Fibroblast of skin of left biceps (primary cell): ENCODE measurements at places on chromosomes 4 and X.

DNA sequence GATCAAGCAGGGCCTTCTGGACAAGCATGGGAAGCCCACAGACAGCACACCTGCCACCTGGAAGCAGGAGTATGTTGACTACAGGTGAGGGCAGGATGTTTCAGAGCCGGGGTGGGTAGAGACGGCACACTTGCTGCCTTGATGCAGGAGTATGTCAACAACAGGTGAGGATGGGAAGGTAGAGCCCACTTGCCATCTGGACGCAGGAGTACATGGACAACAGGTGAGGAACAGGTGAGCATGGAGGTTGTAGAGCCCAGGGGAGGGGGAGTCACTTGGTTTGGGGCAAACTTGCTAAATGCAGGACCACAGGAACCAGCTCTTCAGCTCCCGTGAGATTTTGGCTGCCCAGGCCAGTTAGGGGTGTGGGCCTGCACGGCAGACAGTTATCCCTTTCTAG lies 12.0 kb downstream of the DKC1 start:
- DNase-seq = no peak

DNA sequence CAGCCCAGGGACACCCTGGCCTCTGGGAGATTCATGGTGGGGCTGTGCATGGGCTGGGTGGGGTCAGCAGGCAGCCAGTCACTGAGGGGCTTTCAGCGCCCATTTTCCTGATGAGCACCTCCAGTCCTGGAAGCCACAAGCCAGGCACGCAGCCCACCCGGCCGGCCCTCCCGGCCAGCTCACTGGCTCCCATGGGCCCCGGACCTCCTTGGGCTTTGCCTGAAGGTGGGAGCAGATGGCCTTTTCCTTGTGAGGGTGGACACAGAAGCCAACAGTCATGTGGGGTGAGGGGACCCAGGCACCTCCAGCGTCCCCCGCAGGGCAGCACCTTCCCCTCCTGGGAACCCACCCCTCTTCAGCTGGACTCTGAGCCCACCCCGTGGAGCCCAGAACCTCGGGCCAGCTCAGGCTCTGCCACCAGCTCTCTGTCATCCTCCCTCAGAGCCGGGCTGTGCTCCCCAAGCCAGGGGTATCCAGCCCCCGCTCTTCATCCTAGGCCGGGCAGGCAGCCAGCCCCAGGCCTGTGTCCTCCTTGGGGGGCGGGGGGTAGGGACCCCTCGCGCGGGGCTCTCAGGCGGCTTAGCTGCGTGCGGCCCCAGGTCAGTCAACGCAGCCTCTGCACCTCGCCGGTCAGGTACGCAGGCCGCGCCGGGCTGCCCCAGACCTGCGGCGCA lies 798 bp upstream of the FGFR3 start:
- DNase-seq = no peak

DNA sequence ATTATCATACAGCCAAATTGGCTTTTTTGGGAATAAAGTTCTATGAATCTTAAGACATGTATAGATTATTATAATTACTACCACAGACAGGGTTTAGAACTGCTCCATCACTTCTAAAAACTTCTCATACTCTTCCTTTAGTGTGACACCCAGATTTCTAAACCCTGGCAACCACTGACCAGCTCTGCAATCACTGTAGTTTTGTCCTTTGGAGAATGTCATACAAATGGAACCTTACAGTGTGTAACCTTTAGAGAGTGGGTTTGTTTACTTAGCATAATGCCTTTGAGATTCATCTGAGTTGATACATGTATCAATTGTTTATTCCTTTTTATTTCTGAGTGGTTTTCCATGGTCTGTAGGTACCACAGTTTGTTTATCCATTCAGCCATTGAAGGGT lies 95.0 kb downstream of the TMEM164 start:
- no peak for DNase-seq

DNA sequence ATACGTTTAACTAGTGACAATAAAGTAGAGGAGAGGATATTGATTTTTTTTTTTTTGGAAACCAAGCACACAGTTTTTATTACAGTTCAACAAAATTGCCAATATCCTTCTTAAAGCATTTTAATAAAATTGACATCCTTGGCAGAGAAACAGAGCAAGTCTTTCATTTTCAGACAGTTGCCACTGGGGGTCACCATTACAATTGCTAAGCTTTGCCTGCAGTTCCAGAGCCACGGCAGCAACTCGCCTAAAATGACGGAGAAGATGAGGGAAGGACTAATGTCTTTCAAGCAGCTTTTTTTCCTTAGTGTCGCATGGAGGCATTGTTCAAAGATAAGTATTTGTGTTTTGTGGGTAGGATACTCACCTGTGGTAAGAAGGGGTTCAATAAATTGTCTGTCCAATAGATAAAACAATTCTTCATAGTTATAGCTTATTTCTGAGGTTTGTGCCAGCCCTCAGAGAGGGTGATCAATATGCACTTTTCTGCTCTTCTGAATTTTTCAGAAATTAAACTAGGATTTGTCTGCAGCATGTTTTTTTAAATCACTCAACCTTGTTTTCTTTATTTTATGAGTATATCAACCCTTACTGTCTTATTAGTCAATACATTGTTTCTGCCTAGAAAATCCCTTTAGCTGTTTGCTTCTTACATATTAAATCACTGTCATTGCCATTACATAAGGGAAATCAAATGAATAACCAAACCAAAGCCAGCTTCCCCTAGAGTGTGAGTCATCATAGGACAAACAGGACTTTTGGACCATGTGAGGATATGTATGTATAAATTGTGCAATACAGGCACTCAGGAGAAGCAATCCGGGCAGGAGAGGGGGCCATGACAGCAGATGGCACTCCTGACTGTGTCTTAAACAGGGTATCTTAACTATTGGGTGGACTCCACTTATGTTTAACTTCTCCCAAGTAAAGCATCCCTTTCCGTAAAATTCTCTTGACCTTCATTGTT lies 508.1 kb upstream of the ARX start:
- DNase-seq = peak; percentile 13

GRCh38 chr4:112858751-112859150 lies 190.7 kb upstream of the ANK2 start:
- no peak for DNase-seq

DNA sequence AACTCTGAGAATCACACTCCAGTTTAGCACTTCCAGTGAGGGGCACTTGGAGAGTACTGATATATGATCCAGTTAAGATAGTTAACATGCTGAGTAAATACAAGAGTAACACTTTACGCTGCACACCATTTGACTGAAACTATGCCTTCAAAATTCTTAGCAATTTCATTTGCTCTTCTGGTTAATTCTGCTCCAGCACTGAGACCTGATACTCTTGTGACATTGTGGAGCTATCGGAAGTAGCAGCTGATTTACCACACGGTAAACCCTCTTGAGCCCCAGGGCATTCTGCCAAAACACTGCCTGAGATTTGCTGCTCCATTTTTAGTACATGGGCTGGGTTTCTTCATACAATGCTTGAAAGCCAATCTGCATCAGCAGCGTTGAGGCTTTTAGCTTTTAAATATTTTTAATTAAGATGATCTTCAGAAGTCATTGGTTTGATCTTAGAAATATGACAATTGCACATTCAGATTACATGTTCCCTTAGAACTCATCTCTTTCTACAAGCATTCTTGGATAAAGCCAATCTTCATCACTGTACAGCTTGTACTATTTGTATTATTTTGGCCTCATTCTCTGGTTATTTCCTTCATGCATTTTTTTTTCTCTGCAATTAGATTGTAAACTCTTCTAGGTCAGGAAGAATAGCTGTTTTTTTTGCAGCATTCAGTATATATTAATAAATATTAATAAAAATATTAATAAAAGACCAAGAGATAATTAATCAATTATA lies 67.8 kb upstream of the ETNPPL start:
- DNase-seq = no peak

- DNase-seq = peak; percentile 39
Measured at GRCh38 chr4:132108784-132109183, 1040.3 kb upstream of the PCDH10 start.

GRCh38 chr4:153366486-153366885 lies 22.0 kb downstream of the MND1 start:
- no peak for DNase-seq
